ENCODE measurements at places on chromosomes 3 and 15.

GRCh38 chr15:82315519-82316246, 33.6 kb downstream of the GOLGA6L10 start:
- H3K27ac ChIP-seq, result no peak overlapping the region
- H3K4me3 ChIP-seq, result no peak overlapping the region
- H3K36me3 ChIP-seq, result no peaks in the 10 kb centered on the region

DNA sequence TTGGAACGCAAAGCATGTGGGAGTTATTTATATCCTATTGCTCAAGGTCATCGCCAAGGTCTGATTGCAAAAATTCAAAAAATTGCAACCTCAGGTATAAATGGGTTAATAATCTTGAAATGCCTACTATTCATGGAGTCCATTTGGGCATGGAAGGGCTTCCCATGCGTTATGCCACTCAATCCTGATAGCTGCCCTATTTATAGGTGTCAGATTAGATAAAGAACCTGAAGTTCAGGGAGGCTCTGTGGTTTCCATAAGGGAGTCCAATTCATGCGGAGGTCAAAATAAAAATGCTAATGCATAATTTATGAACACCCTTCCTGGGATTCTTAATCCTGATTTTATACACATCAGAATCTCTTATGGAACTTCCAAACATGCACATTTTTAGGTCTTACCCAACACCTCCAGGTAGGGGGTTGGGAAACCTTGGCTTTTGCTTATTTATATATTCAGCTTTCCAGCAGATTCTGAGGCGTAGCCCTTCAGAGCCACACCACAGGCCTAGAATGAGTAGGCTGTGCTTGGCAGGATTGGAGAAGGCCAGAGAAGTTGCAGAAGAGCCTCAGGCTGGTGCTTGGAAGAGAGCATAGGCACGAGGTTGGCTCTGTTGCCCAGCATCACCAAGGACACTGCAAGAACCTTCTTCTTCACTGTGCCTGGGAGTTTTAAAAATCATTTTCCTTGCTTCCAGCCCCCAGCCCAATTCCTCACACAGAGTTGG, 324.4 kb upstream of the CFAP20DC start:
- no peaks in the 10 kb centered on the region for H3K36me3 ChIP-seq
- peak overlapping the region; percentile 39 for H3K27ac ChIP-seq
- DNase-seq, result no peak
- peaks cover 16% of the 10 kb centered on the region for H3K4me1 ChIP-seq
- H3K4me3 ChIP-seq, result no peak overlapping the region

DNA sequence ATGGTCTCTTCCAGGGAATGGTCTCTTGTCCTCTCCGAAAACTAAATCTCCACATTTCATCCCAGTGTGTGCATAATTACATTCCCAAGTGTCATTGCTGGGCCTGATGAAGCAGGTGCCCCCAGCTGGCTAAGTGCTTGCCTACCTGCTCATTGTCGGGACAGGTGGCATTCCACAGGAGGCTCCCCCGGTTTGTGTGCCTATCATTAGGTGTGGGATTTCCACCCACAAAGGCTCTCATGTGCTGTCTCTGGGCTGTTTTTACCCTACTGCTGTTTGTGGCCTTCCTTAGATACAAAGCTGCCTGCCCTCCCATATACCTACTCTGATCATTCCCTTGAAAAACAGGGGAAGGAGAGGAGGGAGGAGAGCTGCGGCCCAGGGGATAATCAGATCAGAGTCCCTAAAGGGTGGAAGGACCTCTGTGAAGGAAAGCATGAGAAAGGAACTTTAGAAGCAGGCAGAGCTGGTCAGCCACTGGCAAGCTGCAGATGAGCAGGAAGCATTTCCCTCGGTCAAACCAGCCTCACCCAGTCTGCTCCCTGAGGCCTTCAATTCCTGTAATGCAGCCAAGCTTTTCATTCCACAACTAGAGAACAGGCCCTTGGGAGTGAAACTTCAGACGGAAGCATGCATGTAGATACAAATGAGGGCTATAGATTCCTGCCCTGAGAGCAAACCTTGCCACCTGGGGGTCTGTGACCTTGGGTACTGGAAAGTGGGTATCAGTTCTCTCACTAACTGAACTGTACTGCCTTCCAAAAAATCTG, 60.7 kb upstream of the HEG1 start:
- peaks cover 2% of the 10 kb centered on the region for H3K27me3 ChIP-seq
- no peak for DNase-seq
- H3K36me3 ChIP-seq, result no peaks in the 10 kb centered on the region
- peaks cover 13% of the 10 kb centered on the region for H3K4me1 ChIP-seq
- no peak overlapping the region for H3K4me3 ChIP-seq
- H3K27ac ChIP-seq, result no peak overlapping the region

DNA sequence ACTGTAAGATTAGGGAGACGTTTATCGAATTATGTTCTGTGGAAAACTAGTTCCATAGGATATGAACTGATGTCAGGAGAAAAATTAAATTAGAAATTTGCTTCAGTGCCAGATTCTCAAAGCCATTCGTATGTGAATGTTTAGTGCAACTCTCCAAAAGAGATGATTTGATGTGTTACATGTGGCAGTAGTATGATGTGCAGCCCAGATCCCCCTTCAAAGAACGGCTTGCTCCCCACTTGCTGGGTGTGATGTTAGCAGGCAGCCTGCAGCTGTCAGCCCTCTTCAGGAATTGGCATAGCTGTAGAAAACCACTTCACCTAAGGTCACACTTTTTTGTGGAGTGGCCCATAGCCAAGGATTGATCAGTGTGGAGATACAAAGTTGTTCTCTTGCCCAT, 127.0 kb upstream of the CCDC54 start:
- no peak for DNase-seq
- no peaks in the 10 kb centered on the region for H3K27me3 ChIP-seq
- H3K4me3 ChIP-seq, result no peak overlapping the region

DNA sequence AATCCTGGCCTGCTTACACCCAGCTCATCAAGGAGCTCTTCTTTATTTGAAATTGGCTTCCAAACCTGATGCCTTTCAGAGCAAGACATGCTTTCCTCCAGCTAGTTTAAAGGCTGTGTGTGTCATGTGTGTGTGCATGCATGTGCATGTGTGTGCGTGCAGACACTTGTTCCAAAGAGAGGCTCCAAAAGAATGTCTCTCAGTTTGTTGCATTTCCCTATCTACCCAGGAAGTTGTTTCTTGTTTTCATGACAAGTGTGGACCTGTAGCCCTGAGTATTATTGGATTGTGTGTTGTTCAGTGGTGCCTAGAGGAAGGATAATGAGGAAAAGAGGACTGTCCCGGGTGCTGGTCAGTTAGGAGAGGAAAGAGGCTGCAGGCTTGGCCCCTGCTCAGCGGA, 240.0 kb downstream of the THSD4 start:
- no peaks in the 10 kb centered on the region for H3K27me3 ChIP-seq
- H3K27ac ChIP-seq, result no peak overlapping the region
- no peak for DNase-seq

- no peaks in the 10 kb centered on the region for H3K4me1 ChIP-seq
- DNase-seq, result no peak
- no peak overlapping the region for H3K4me3 ChIP-seq
- H3K36me3 ChIP-seq, result no peaks in the 10 kb centered on the region
- H3K27ac ChIP-seq, result no peak overlapping the region
- H3K27me3 ChIP-seq, result no peaks in the 10 kb centered on the region
These were observed 311.3 kb downstream of the SLC9A9 start for GRCh38 chr3:143536817-143537535.

DNA sequence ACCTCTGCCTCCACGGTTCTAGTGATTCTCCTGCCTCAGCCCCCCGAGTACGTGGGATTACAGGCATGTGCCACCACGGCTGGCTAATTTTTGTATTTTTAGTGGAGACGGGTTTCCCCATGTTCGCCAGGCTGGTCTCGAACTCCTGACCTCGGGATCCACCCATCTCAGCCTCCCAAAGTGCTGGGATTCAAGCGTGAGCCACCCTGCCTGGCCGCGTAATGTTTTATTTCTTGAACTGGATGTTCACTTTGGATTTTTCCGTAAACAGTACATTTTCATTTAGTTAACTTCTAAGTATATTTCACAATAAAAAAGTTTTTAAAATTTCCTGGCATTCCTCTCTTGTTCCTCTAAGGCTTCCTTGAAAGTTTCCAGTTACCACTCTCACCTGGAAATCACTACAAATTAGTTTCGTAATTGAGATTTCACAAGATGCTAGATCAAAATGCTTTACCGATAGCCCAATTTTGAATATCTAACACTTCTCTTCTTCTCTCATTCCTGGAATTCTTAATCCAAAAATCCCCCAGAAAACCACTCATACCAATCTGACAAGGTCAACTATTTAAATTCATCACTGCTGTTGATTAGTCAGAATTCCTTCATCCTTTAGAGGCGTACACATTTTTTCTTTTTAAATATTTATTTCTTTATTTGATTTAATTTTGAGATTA, 44.7 kb upstream of the INO80 start:
- DNase-seq, result no peak
- peaks cover 12% of the 10 kb centered on the region for H3K4me1 ChIP-seq
- H3K27me3 ChIP-seq, result no peaks in the 10 kb centered on the region
- H3K36me3 ChIP-seq, result peaks cover 5% of the 10 kb centered on the region
- H3K4me3 ChIP-seq, result no peak overlapping the region
- no peak overlapping the region for H3K27ac ChIP-seq

DNA sequence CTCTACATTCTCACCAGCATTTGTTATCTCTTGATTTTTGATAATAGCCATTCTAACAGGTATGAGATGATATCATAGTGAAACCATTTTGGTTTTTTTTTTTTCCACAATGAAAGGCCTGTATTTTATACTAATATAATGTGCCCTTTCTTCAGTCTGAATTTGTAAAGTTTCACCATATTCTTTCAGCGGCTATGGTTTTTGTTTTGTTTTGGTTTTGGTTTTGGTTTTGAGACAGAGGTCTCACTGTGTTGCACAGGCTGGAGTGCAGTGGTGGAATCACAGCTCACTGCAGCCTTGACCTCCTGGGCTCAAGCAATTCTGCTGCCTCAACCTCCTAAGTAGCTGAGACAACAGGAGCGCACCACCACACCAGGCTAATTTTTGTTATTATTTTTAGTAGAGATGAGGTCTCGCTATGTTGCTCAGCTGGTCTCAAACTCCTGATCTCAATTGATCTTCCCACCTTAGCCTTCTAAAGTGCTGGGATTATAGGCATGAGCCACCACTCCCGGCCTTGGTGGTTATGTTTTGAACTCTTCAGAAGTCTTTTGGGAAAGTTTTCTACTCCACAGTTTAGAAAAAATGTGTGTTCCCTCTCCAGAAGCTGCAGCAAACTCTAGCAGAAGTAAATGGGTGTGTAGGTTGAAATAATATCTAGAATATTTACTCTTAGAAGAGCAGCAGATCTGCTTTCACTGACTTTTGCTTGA, 110.2 kb upstream of the UMPS start:
- H3K4me1 ChIP-seq, result peaks cover 29% of the 10 kb centered on the region
- H3K36me3 ChIP-seq, result peaks cover 8% of the 10 kb centered on the region
- H3K27me3 ChIP-seq, result peaks cover 5% of the 10 kb centered on the region

DNA sequence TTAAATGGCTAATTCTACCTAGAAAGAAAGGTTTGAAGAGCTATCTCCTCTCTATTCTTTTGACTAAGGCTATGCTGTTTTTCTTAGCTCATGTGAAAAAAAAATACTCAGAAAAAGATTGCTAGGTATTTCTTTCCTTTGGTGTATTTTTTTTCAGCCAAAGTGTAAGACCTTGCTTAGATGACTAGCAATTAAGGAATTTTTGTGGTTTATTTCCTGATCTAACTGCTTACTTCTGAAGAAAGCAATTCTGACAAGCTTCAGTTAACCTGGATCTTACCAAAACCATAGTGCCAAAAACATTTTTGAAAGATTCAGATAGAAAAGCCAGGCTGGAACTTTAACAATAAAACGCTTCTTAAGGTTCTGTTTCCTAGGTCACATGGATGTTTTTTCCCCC, 315.6 kb downstream of the SOX2 start:
- DNase-seq, result no peak
- H3K27me3 ChIP-seq, result peaks cover 2% of the 10 kb centered on the region
- no peak overlapping the region for H3K27ac ChIP-seq
- H3K4me3 ChIP-seq, result no peak overlapping the region
- no peaks in the 10 kb centered on the region for H3K36me3 ChIP-seq

- peaks cover 8% of the 10 kb centered on the region for H3K4me1 ChIP-seq
- H3K27me3 ChIP-seq, result peaks cover 7% of the 10 kb centered on the region
- no peak overlapping the region for H3K4me3 ChIP-seq
- DNase-seq, result no peak
These were observed 29.8 kb downstream of the DUOX2 start for GRCh38 chr15:45084163-45084562.

- H3K36me3 ChIP-seq, result peaks cover 3% of the 10 kb centered on the region
- H3K4me3 ChIP-seq, result no peak overlapping the region
- peaks cover under 1% of the 10 kb centered on the region for H3K27me3 ChIP-seq
- no peaks in the 10 kb centered on the region for H3K4me1 ChIP-seq
These were observed 29.9 kb downstream of the FAH start for GRCh38 chr15:80182611-80183261.

- no peaks in the 10 kb centered on the region for H3K4me1 ChIP-seq
- no peak overlapping the region for H3K27ac ChIP-seq
- no peak overlapping the region for H3K4me3 ChIP-seq
- H3K27me3 ChIP-seq, result peaks cover 1% of the 10 kb centered on the region
- DNase-seq, result peak; percentile 68
These were observed 305.9 kb downstream of the CACNA2D3 start for GRCh38 chr3:54427941-54428871.

DNA sequence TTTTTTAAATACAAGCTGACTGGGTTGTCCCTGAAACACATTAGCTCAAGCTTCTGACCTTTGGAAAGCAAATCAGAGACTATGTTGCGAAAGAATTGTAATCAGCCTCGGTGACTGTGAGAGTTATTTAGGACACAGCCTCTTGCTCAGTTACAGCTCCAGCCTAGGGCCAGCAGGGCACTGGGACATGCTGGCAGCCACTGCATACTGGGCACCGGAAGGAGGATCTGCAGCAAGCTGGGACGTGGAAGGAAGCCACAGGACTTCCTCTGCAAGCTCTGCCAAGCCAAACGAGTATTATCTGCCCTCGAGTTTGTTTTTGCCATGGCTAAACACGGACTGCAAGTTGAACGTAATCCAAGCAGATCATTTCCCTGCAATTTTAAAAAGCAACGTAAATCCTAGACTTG, 24.4 kb upstream of the COPG1 start:
- H3K27ac ChIP-seq, result peak overlapping the region; percentile 78
- H3K4me1 ChIP-seq, result peaks cover 41% of the 10 kb centered on the region
- H3K36me3 ChIP-seq, result no peaks in the 10 kb centered on the region
- H3K4me3 ChIP-seq, result no peak overlapping the region
- peak; percentile 35 for DNase-seq

- H3K36me3 ChIP-seq, result no peaks in the 10 kb centered on the region
- H3K4me1 ChIP-seq, result no peaks in the 10 kb centered on the region
- no peak overlapping the region for H3K4me3 ChIP-seq
- no peaks in the 10 kb centered on the region for H3K27me3 ChIP-seq
- no peak overlapping the region for H3K27ac ChIP-seq
- no peak for DNase-seq
These were observed 172.7 kb downstream of the ZBTB20 start for GRCh38 chr3:114974387-114974786.

Measured in endothelial cell (in vitro differentiated cells).